ENCODE measurements at places on chromosomes 7 and 10. TPM values are rescaled to one million over a fixed set of nuclear protein-coding genes. Genes with fewer than 3 reads are reported as not detected.

DNA sequence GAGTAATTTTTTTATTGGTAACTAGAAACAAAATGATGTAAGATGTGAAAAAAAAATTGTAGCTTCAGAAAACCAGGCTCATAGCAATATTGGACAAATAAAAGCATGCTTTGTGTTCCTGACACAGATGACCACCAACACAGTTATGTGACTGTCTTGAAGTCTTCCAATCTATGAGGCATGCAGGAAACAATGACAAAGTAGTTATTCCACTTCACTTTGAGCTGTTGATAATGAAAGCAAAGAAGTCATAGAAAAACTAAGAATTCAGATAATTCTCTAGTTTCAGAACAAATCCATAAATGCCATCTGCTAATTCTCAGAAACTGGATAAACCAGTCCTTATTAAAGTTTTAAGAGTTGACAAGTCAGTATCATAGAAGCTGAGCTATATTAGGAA lies 378.4 kb upstream of the SEMA3D start:
- no peak for DNase-seq

- DNase-seq: peak; percentile 66
These were observed 39.5 kb downstream of the CPED1 start for GRCh38 chr7:121027761-121028669.

- no peak for DNase-seq
These were observed 74.7 kb upstream of the PFKP start for GRCh38 chr10:2992401-2993198.

DNA sequence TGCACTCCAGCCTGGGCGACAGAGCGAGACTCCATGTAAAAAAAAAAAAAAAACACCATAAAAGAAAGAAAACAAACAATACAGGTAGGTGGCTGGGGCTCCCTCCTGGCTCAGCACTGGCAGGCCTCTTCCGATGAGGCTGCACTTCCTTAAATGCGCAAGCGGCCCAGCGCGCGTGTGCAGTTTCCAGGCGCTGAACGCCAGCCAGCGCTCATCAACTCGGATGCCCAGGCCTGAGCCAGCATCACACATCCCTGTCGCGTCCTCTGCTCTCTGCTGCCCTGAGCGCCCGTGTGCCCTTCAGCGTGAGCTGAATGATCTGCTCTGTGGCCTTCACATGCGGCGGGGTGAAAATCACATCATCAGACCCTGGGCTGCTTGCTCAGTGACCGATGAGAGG lies 31.8 kb downstream of the NUDT1 start:
- DNase-seq: no peak

- DNase-seq: no peak
These were observed 25.4 kb downstream of the AIFM2 start for GRCh38 chr10:70106958-70107791.

- no peak for DNase-seq
These were observed 247.1 kb downstream of the KCNMA1 start for GRCh38 chr10:77390481-77390891.

GRCh38 chr7:99210265-99210970 lies 2.5 kb upstream of the KPNA7 start:
- DNase-seq: no peak

DNA sequence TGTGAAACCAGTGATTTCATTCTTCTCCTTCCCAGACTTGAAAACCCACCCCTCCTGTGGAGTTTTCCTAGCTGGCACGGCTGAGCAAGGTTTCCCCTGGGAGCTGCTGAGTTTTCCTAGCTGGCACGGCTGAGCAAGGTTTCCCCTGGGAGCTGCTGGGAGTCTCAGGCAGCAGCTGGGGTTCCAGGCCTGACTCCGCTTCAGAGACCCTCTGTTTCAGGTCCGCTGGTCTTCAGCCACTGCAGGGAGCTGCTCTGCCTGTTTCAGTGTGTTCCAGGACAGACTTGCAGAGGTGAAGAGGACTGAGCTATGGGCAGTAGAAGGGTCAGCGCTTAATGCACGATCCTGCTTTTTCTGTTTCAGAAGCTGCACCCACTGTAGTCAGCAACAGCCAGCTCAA lies 104.9 kb downstream of the XRCC2 start:
- DNase-seq: no peak

GRCh38 chr10:132776186-132776585 lies 9.8 kb downstream of the NKX6-2 start:
- DNase-seq: no peak

DNA sequence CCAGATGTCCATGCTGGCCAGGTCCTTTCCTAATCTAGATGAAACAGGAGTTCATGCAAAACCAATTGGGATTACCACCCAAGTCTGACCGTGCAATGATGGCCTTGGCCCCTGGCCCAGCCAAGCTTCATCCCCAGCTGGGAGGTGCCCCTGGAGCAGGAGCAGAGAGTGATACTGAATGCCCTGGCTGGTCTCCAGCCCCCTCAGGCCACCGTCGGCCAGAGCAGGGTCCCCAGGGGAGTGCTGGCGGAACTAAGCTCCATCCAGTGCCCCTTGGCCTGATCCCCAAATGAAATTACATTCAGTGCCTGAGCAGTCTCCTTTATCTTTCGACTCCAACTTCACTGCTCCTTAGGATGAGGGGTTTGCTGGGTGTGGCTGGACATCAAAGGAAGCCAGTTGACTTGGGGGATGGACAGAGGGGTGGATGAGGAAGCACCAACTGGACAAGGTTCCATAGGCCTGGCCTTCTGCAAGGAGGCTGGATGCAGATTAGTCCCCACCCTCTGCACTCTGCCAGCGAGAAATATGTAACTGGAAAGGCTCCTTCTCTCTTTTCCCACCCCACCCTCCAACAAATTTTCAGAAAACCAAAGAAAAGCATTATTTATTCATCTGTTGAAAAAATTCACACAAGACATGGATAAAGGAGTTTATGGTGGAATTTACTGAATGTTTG lies 275.5 kb downstream of the PLXNA4 start:
- no peak for DNase-seq

DNA sequence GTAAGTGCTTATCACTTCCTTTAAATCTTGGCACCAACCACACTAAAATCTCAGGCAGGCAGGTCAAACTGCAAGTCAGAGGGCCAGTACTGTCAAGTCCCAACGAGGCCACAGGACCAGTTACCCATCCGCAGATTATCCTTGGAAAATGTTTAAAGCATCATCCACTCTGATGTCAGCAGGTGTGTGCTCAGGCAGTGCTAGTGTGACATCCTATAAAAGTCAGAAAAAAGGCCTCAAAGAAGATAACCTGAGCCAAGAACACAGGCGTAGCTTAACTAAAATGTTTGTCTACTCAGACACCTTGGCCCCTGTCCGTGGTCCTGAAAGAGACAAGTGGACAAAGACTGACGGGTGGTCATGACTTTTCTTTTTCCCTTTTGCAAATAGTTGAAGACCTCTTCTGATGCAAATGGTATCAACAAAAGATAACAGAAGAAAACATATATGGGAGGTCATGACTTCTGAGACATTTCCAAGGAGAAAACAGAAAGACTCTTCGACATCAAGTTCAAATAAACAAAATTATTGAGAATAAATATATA lies 309.3 kb downstream of the KCNMA1 start:
- peak; percentile 74 for DNase-seq

DNA sequence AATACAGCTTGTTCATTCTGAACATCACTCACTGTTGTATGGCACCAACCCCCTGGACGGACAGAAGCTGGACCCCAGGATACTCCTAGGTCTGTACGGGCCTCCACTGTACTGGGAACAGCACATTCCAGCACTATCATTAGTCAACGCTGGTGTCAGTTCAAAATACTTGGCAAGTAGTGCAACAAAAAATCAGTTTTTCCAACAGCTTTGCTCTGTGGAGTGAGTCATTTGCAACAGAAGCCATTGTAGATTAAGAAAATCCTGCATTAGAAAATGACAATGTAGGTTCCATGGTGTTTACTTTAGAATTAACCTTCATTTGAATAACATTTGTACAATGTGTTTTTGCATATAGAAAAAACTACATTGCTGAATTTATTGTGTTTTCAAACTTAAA lies 266.6 kb downstream of the HDAC9 start:
- no peak for DNase-seq

GRCh38 chr7:109126404-109127050 lies 556.9 kb downstream of the DNAJB9 start:
- DNase-seq: no peak

DNA sequence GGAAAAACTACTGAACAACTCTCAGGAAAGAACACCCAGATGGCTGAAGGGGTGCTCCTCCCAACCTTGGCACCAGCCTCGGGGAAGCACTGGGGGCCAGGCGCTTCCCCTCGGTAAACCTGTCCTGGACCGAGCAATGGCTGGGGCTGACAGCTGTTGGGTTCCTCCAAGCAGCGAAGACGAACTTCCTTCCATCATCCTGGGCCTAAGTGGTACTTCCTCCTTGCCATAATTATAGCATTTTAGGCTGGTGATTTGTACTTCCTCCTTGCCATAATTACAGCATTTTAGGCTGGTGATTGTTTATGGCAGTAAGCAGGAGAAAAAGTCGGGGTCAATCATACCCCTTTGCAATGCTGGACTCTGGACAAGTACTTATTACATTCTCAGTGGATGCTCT lies 69.3 kb downstream of the MYOF start:
- DNase-seq: no peak

- DNase-seq: no peak
These were observed 124.5 kb downstream of the PRPF18 start for GRCh38 chr10:13711291-13711690.

DNA sequence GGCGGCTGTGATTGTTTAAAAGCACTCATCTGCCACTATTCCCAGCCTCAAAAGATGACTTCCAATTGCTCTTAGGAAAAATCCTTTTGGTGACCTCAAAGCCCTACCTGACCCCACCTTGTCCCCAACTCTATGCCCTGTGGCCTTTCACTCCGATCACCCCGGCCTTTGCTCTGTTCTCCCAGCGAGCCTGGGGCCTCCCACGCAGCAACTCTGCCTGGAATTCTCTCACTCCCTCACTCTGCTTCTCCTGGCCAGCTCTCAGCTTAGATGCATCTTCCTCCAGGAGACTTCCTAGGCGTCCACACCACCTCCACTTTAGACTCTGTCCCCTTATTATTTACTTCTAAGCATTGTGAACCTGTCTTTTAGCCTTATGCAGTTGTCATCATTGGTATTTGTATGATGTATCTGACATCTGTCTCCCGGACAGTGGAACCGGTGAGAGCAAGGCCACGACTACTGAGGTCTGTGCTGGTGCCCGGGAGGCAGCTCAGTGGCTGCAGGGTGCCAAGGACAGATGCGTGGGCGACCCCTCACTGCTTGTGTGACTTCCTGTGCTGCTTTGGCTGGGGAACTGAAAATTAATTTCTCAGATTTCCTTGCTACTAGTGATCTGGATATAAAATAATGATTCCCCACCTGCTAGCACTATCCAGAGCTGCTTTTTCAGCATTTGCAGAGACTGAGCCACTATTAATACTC lies 63.0 kb downstream of the PIP4K2A start:
- DNase-seq: peak; percentile 52

- peak; percentile 78 for DNase-seq
These were observed 126.5 kb downstream of the SH2D4B start for GRCh38 chr10:80664071-80664680.

DNA sequence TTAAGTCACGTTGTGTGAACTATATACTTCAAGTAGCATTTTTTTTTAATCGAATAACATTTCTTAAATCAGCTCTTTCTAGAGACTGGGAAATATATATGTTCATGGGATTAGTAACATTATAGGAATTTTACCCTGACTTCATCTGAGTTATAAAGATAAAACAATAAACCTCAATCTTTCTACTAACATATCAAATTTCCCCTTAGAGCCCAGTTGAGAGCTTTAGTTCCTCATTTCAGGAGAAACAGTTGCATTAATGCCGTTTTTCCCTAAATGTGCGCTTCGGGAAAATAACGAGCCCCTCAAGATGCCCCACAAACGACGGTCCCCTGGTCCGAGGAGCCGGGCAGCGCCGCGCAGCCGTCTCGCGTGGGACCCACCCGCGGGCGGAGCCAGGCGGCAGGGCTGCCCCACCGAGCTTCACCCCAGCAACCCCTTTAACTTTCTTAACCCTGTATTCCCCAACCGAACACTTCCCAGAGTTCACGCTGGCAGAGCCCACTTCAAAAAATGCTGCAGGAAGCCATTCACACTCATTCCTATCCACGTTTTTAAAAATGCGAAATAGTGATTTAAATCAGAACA lies 152.5 kb upstream of the YAE1 start:
- peak; percentile 15 for DNase-seq

Gene ABCB4
- 2.0 TPM for total RNA-seq

Gene ECD
- total RNA-seq: 27.5 TPM

Gene AS3MT
- 2.0 TPM for total RNA-seq

Gene C10orf53
- not detected for total RNA-seq

Gene ASNS
- 34.1 TPM for total RNA-seq

Gene YWHAG
- total RNA-seq: 94.2 TPM

Gene BTBD16
- 1.2 TPM for total RNA-seq

Gene FANK1
- 13.4 TPM for total RNA-seq

Gene PLCE1
- total RNA-seq: 8.7 TPM

Gene GIMAP6
- 48.7 TPM for total RNA-seq

Gene VWA2
- 6.5 TPM for total RNA-seq

Gene VAX1
- total RNA-seq: not detected
